Daoy (cell line): ENCODE measurements at places on chromosomes 5 and 9. TPM values are rescaled to one million over a fixed set of nuclear protein-coding genes. Genes with fewer than 3 reads are reported as not detected.

CCNH gene
- total RNA-seq = 125 and 220 TPM in 2 replicates

PLPPR1 gene
- not detected in 2 replicates for total RNA-seq

SLC23A1 gene
- total RNA-seq = not detected in 2 replicates

SLC44A1 gene
- 30.7 and 33.3 TPM in 2 replicates for total RNA-seq

FOXD4L4 gene
- 0.18 and 0.34 TPM in 2 replicates for total RNA-seq

FBP1 gene
- total RNA-seq = not detected in 2 replicates

OTULINL gene
- 1.6 and 1.9 TPM in 2 replicates for total RNA-seq

SEMA4D gene
- 2.3 and 4.5 TPM in 2 replicates for total RNA-seq

SMIM32 gene
- total RNA-seq = not detected in 2 replicates

CD72 gene
- 1.7 TPM in 1 of 2 replicates, not detected in the other for total RNA-seq

SAXO1 gene
- total RNA-seq = not detected in 2 replicates

MSMP gene
- total RNA-seq = 0.21 and 0.51 TPM in 2 replicates

IRX1 gene
- total RNA-seq = 14.1 and 19.0 TPM in 2 replicates

TRPM6 gene
- 0.03 and 0.11 TPM in 2 replicates for total RNA-seq

GRCh38 chr5:984774-985173, 23.8 kb upstream of the NKD2 start:
- DNase-seq = no peak

GRCh38 chr9:133991964-133992779, at the start of gene VAV2:
Gene VAV2, minus strand, starts transcription at chr9:133992324. Its CDS starts 46 bp downstream, at chr9:133992278.
- DNase-seq = peak; percentile 86

DNA sequence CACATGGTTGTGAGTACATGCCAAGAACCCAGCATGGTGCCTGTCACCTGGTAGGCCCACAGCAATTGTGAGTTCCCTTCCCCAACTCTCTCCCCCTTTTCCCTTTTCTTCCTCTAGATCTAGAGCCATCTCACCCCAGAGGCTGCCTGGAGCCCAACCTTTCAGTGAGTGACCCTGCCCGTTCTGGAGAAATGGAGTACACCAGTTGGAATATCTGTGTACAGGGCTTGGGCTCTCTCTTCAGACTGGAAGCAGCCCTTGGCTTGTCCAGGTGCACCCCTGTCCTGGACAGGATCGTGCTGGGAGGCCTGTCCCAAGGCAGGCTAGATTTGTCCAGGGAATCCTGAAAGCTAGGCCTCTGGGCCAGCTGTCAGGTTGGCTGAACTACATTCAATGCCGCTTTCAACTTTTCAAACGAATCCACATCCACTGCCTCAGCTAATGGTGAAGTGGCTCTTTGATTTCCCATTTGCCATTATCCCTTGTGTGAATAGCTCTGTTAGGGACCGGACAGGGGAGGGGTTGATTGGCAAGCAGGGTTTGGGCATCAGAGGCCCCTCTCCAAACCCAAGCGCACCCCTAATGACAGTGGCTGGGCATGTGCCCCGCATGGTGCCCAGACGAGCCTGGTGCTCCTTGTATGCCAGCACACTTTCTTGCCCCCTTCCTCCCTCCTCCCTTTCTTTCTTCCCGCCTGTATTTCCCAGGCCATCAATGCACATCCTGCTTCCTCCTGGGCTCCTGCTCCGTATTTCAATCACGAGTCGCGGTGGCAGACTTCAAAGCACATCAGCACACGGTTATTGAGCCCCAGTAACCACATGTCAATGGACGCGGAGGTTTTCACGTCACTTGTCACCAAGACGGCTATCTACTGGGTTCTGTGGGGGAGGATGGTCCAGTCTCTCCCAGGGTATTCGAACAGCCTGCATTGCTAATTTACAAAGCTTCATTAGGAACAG, 211.2 kb downstream of the DAB2IP start:
- DNase-seq = no peak

DNA sequence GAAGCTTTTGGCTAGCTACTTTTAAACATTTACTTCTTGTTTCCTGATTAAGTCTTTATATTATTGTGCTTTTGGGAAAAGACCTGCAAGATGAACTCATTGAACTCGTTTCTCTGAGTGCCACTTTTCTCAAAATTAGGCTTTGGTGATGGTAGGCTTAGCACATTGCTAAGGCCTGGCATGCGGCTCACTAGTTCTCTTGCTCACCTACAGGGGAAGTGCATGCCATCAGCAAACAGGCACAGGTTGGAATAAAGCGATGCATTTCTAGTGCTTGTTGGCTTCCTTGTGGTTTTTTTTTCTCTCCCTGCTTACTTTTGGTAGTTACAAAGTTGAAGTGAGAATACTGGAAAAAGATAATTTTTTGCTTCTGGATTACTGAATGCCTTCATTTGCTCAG, 41.4 kb downstream of the TLE4 start:
- DNase-seq = no peak

DNA sequence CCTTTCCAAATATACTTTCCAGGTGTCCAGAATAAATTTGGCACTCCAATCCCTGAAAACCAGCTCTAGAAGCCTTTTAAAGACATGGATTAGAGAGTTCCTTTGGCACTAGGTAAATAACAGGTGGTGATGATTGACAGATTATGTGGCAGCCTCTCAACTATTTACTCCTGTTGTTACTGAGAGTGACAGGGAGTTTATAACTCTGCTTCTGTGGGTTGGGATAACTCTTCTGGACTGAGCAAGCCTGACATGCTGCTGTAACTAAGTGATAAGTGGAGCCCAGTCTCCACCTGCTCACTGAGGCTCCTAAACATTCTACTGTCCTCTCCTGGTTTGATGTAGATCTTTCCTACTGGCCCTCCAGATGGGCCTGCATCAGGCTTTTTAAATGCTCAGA, 693.2 kb upstream of the FTMT start:
- DNase-seq = no peak

- DNase-seq = no peak
These were observed 40.2 kb downstream of the FBXW11 start for GRCh38 chr5:171966270-171966669.

- no peak for DNase-seq
These were observed 396.3 kb downstream of the KDM4C start for GRCh38 chr9:7154003-7154619.

DNA sequence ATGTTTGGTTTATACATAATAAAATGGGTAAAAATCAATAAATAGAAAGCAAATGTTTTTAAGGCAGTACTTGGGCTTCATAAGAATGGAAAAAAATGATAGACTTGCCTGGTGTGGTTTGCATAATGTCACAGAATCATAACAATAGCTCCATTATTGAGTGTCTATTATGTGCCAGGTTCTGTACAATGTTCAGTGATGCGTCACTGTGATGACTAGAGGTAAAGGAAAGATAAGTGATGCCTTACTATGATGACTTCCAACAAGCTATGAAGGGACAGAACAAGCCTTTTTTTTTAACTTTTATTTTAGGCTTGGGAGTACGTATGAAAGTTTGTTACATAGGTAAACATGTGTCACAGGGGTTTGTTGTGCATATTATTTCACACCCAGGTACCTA, 128.8 kb downstream of the TMC1 start:
- DNase-seq = peak; percentile 10

- peak; percentile 54 for DNase-seq
These were observed 147.6 kb downstream of the GAPVD1 start for GRCh38 chr9:125409217-125409636.

DNA sequence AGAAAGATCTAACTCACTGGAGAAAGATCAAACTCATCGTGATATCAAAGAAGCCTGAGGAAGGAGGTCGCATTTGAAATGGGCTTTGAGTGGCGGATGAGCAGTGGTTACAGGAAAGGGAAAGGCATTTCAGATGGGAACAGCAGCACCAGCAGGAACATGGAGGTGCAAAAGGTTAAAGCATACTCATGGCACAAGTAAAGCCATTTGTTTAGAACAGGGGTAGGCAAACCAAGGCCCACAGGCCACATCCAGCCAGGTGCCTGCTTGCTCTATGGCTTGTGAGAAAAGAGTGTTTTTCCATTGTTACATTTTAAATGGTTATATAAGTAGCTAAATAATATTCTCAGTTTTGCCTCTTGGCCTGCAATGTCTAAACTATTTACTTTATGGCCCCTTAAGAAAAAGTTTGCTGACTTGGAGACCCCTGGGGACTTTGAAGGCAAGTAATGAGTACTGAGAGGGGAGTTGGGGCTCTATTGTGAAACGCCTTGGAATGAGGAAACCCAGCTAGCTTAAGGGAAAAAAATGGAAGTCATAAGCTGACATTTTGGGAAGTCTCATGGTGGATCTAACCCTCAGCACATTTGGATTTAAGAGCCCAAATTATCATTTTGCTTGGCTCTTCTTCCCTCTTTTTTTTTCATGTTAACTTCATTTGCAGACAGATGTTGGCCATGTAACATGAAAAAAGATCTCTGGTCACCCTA, 211.1 kb downstream of the NR3C1 start:
- no peak for DNase-seq

- DNase-seq = no peak
These were observed 16.3 kb downstream of the LPCAT1 start for GRCh38 chr5:1507457-1507856.

GRCh38 chr9:122294531-122294930, 29.8 kb downstream of the MRRF start:
- DNase-seq = no peak

- DNase-seq = no peak
These were observed 82.7 kb upstream of the EFNA5 start for GRCh38 chr5:107753427-107753826.

- no peak for DNase-seq
These were observed 16.3 kb upstream of the RAD23B start for GRCh38 chr9:107266624-107267368.

- no peak for DNase-seq
These were observed 4.4 kb upstream of the PAX5 start for GRCh38 chr9:37038302-37038942.

GRCh38 chr5:53926026-53926425, 365.6 kb downstream of the NDUFS4 start:
- DNase-seq = no peak

GRCh38 chr5:35656721-35657120, 39.1 kb downstream of the SPEF2 start:
- no peak for DNase-seq

GRCh38 chr5:119022773-119023172, 34.4 kb upstream of the DTWD2 start:
- no peak for DNase-seq

DNA sequence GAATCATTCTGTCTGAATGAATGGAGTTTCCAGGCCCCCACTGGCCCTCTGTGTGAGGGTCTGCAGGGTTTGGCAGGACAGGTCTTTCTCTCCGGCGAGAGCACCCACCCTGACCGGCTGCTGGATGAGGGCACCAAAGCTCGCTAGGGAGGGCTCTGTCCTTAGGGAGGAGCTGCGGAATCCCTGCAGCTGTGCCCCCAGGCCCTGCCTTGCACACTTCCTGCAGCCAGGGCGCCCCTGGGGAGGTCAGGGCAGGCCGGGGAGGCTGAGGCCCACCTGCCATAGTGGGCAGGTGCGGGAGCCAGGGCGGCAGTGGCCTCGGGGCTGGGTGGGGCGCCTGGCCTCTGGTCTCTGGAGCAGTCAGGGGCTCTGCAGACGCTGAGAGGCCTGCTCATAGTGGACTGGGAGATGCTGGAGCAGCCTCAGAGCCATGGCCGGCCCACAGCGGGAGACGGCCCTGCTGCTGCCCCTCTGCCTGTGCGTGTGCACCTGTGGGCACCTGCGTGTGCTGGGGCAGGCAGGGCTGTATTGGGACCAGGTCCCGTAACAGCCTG, 36.1 kb downstream of the EXOC3 start:
- no peak for DNase-seq

- DNase-seq = no peak
These were observed 170.5 kb downstream of the RGS3 start for GRCh38 chr9:113633782-113634595.

- no peak for DNase-seq
These were observed 27.6 kb downstream of the AP3S1 start for GRCh38 chr5:115869256-115869795.

DNA sequence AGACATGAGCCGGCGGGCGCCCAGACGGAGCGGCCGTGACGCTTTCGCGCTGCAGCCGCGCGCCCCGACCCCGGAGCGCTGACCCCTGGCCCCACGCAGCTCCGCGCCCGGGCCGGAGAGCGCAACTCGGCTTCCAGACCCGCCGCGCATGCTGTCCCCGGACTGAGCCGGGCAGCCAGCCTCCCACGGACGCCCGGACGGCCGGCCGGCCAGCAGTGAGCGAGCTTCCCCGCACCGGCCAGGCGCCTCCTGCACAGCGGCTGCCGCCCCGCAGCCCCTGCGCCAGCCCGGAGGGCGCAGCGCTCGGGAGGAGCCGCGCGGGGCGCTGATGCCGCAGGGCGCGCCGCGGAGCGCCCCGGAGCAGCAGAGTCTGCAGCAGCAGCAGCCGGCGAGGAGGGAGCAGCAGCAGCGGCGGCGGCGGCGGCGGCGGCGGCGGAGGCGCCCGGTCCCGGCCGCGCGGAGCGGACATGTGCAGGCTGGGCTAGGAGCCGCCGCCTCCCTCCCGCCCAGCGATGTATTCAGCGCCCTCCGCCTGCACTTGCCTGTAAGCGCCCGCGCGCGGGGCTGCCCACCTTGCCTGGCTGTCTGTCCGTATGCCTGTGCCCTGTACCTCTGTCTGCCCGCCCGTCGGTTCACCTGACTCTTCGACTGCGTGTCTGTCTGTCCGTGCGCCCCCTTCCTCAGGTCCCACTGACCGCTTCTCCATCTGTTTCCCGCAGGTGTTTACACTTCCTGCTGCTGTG, 412 bp downstream of the FGF18 start:
- DNase-seq = peak; percentile 60

GRCh38 chr5:175170899-175171298, 273.1 kb downstream of the DRD1 start:
- no peak for DNase-seq

GRCh38 chr5:92613546-92613945, 967.5 kb downstream of the NR2F1-AS1 start:
- DNase-seq = peak; percentile 40

GRCh38 chr5:175709276-175709781, 51.5 kb downstream of the HRH2 start:
- no peak for DNase-seq

- no peak for DNase-seq
These were observed 40.3 kb upstream of the SVEP1 start for GRCh38 chr9:110619831-110620230.
